ENCODE measurements at places on chromosomes 7 and 10.

DNA sequence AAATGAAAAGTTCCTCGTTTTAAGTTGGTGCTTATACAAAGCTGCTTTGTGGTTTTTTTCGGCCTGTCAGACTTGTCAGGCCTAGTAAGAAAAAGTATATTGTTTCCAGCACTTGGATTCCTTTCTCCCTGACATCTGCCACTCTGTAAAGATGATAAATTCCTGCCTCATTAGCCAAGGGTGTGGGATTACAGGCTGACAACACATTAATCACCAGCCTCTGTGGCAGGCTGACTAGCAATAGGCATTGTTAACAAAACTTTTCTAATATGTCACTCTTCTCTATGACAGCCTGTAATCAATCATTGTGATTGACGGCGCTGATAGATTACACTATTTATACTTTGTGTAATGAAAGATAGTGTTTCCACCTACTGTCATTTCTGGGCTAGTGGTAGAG, 682.5 kb downstream of the LRMDA start:
- DNase-seq = no peak

DNA sequence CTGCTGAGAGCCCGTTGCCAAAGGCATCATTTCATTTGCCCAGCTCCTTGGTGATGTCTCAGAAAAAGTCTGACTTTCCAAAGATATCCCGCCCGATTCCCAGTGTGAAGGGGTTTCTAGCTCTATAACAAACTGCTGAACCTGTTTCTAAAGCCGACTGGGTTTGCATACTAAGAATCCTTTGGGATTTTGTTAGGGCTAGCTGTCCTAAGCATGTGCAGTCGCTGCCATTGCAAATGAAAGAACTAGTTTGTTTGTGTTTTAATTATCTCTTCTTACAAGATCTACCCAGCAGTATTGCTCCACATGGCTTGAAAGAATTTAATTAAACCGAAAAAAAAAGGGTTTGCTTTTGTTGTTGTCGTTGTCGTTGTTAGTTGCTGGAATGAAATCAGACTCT, 476.6 kb downstream of the GATA3 start:
- no peak for DNase-seq

DNA sequence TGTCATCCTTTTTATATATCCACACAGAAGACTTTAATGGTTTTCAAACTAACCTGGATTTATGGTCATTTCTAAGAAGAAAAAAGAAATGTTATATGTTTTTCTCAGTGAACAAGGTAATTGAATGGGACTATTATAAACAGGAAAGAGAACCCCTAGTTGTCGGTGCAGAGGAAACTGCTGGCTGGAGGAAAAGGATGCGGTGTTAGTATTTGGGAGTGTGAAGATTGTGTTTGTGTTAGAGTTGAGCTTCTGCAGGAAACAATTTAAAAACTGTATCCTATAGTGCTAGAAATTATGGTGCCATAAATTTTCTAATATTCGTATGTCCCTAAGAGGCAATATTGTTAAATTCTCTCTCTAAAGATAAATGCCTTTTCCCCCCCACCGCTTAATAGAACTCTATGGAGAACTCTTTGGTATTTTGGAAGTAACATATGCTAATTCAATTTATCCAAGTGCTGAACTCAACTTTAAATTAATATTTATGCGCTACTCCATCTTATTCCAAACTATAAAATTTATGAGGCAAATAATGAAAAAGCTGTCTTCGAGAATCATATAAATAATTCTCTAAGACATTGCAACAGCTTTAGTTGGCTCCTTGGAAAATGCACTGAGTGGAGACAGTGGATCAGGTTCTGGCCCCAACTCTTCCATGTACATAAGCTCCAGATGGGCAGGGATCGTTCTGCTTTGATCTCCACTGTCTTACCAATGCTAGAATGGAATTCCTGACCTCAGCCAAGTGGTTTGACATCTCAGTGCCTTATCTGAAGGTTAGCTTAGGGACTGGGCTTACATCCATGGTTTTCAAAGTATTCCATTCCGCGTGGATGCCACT, 5.6 kb downstream of the BZW2 start:
- DNase-seq = no peak

DNA sequence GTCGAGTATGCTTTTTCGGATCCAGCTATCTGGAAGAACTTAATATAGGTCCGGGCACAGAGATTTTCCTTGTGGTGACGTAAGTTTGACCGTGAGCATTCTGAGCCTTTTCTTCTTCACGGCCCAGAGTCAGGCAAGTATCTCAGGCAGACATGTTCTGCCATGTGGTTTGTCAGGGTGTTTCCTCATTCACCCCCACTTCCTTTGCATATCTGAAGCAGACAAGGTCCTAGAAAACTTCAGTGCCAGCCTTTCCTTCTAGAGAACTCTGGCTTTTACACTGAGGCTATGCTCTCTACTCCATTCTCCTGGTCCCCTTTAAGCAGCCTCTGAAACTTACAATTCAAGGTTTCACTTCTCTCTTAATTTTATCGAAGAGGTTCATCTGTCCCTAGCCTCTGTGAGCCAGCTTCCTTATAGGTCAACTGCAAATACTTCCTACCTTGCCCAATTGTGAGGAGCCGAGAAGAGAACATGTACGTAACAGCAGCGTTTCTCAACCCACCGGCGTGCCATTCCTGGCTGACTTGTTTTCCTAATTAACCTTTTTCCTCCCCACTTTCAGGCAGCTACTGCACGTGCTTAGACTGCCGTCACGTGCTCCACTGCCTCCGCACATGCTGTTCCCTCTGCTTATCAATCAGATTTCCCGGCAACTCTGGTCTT, 47.3 kb downstream of the CDCA7L start:
- no peak for DNase-seq

DNA sequence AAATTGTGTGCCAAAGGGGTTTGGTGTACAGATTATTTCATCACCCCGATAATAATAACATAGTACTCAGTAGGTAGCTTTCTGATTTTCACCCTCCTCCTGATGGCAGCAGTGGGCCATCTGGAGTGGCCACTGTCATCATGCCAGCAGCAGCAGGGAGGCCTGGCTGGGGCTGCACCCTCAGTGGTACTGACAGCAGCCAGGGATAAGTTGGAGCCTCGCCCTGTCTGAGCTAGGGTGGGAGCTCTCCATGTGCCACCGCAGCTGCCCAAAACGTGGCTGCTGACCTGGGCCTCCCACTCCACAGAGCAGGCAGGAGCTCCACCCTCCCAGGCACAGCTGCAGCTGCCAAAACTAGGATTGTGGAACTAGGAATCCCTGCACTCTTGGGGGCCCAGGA, 700.8 kb upstream of the KCND2 start:
- no peak for DNase-seq

DNA sequence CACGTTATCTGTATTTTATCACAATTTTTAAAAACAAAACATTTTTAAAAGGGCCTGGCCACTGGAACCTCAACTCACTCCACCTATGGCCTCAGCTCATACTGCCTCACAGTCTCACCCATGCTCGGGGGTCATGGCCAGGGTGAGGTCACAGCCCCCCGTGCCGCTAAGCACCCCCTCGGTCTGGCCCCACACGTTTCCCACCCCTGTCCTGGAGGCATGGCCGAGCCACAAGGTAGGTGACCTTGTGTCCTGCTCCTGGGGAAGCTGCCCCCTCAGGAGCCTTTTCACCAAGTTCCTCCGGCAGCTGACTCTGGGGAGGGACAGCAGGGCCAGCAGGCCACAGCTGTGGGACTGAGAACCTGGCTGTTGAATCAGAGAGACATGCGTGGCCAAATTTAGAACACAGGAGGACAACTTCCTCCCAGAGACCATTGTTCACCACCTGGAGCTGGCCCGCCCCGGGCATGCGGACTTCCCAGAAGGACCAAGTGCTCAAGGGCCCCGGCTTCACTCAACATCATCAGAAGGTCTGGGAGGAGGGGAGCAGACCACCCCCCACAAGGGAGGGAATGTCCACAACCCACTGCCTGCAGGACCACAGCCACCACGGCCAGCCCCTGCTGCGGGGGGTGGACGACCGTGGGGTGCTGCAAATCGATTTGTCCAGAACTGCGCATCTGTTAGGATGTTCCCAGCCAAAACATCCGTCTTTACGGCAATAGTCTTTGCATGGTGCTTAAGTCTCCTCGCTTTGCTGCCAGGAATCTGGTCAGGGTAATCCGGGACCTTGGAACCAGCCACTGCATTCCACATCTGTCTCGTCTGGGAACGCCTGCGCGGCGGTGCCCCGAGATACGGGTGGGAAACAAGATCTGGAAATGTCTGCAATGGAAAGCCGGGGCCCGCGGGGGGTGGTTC, 48.6 kb upstream of the PDGFA start:
- DNase-seq = no peak

DNA sequence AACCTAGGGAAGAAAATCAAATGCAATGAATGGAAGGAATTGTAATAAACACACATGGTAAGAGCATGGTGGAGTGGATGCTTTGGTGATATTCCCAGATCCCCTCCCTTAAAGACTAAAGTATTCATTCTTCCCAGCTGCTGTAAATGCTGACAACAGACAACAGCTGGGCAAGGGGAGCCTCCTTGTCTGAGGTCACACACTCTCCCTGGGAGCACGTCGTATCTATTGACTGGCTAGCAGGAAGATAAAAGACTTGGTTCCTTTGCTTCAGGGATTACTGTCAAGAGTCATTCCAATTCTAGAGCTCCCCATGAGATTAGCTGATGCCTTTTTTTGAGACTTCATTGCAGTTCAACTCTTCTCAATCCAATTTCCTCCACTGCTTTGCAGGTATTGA, 443.5 kb upstream of the ETV1 start:
- no peak for DNase-seq

GRCh38 chr10:89783406-89783805, 82.0 kb downstream of the KIF20B start:
- no peak for DNase-seq

DNA sequence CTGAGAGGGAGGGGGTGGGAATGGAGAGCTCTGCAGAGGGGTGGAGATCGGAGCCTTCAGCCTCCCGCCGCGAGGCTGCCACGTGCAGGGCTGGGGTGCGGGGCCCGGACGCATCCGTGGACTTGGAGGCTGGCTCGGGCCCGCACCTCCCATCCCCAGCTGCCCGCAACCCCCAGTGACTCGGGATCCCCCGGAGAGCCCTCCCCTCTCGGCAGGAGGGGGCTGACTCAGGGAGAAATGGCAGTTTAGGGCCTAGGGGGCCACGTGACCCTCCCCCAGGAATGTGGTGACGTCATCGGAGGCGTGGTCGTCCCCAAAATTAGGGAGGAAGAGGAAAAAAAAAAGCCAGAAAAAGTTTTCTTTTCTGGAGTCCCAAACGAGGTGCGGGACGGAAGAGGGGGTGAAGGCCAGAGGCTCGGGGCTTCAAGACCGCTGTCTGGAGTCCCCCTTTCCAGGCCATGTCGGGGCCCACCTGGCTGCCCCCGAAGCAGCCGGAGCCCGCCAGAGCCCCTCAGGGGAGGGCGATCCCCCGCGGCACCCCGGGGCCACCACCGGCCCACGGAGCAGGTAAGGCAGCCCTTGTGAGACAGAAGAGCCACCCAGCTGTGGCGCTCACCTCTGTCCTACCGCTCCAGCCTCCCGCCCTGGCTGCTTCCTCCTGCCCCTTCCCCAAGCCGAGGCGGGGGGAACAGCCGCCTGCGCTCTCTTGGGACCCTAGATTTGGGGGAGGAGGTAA, at the start of gene TRIP6:
TSS of gene TRIP6 (plus strand) at position 348 of the 736 bp plus-strand sequence. CDS start at position 459, 111 bp downstream.
- peak; percentile 82 for DNase-seq

- no peak for DNase-seq
Measured at GRCh38 chr10:21715531-21716195, 181.6 kb downstream of the MLLT10 start.

- no peak for DNase-seq
Measured at GRCh38 chr7:78906735-78907134, 546.7 kb downstream of the MAGI2 start.

DNA sequence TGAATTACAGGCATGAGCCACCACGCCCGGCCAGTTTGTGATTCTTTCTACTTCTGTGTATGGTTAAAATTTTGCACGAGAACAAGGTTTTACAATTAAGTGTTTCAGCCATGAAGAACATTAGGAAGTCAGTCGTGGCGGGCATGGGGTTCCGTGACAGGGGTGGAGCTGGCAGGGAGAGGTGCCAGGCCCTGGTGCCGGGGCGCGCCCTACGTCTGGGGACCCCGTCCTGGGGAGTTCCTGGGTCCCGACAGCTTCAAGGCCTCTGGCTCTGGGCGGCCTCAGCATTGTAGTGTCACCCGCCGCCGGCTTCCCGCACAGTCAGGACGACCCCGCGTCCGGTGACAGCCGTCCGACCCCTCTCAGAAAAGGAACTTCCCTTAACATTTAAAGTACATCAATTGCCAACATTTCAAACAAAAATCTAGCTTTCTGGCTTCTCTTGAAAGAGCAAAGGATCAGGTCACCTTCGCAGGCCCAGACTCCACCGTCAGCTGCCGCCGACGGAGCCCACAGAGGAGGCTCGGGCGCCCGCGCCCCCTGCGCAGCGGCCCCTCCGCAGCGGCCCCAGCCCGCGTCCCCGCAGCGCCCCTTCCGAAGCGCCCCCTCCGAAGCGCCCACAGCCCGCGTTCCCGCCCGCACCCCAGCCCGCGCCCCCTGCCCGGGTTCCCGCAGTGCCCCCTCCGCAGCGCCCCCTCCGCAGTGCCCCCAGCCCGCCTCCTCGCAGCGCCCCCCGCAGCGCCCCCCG, 23.2 kb upstream of the MKI67 start:
- no peak for DNase-seq

GRCh38 chr10:43131906-43132305, 6.3 kb upstream of the CSGALNACT2 start:
- no peak for DNase-seq

GRCh38 chr7:151314401-151314800, 27.2 kb upstream of the NUB1 start:
- no peak for DNase-seq

GRCh38 chr10:24113901-24114300, 95.0 kb upstream of the KIAA1217 start:
- no peak for DNase-seq

GRCh38 chr7:94325122-94325475, 69.6 kb upstream of the COL1A2 start:
- DNase-seq = no peak

DNA sequence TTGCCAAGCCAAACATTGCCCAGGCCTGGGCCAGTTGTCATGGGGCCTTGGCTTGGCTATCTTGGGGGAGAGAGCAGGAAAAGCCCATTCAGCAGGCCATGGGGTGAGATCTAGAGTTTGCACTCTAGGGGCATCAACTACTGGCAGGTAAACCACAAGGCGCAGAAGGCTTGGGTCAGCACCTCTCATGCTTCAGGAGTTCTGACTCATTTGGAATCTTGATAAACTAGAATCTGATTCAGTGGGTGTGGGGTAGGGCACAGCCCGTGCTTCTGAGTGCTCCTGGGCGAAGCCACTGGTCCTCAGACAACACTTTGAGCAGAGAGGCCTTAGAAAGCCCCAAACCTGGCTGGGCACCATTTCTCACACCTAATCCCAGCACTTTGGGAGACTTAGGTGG, 81.1 kb downstream of the RGS10 start:
- no peak for DNase-seq

GRCh38 chr10:49353026-49353894, 42.6 kb downstream of the DRGX start:
- DNase-seq = no peak

DNA sequence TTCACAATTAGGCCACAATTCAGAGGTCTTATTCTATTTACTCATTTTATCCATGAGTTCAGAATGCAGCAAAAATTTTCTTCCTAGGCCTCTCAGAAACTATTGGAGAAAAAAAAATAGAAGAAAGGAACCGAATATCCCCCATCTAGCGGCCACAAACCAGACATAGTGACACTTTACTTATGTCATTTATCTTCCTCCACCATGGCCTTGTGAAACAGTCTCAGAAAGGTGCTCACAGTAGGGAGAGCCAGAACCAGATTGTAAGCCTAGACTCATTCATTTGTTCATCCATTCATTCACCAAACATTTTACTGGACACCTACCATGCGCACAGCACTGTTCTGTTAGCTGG, 16.0 kb downstream of the CREB3L2 start:
- no peak for DNase-seq

- no peak for DNase-seq
Measured at GRCh38 chr7:127769696-127770400, 117.9 kb downstream of the SND1 start.

All from left lobe of liver (tissue), 2 donors.